ENCODE measurements at places on chromosomes 2 and 18. TPM values are rescaled to one million over a fixed set of nuclear protein-coding genes. Genes with fewer than 3 reads are reported as not detected.

GRCh38 chr2:160869411-160869810 lies 290.8 kb upstream of the TANK start:
- DNase-seq, result no peak

- DNase-seq, result no peak
Observed at GRCh38 chr2:107001062-107001461, 115.1 kb upstream of the ST6GAL2 start.

ERFE gene
- total RNA-seq, result not detected

HNRNPA3 gene
- 134 TPM for total RNA-seq

Data from T-cell (primary cell).